ENCODE measurements at places on chromosomes 11 and 22.

DNA sequence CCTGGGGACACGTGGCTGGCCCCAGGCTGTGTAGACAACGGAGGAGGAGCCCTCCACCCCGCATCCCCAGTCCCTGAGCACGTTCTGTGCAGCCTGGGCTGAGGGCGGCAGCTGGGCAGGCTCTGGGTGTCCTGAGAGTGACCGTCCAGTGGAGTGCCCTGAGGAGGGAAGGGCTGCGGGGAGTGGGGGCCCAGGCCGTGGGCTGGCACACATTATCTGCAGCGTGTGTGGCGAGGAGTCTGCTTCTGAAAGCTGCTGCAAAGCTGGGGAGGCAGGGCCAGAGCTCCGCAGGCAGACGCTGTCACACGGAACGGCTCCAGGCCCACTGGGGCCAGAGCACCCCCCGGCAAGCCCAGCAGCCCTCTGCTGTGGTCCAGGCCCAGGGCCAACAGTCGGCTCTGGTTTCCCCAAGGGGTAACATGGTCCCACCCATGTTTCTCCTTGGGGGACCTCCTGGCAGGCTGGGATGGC is 835 bp upstream of the ANO9 start:
- DNase-seq, result no peak

DNA sequence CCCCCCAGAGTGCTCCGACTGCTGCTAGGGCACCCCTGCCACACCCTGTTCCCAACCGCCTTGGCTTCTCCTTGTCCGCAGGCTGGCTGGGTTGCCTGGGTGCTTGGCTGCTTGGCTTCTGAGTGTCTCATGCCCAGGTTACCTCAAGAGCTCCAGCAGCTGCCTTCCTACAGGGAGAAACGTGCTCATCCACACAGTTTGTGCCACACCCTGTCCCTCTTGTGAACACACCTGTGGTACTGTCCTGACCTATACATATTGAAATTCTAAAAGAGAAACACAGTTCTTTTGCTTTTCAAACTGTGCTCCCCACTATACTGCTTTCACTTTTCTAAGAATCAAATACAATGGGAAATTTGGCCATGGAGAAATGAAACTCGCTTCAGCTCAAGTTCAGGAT is 191.4 kb downstream of the DBX1 start:
- no peak for DNase-seq

DNA sequence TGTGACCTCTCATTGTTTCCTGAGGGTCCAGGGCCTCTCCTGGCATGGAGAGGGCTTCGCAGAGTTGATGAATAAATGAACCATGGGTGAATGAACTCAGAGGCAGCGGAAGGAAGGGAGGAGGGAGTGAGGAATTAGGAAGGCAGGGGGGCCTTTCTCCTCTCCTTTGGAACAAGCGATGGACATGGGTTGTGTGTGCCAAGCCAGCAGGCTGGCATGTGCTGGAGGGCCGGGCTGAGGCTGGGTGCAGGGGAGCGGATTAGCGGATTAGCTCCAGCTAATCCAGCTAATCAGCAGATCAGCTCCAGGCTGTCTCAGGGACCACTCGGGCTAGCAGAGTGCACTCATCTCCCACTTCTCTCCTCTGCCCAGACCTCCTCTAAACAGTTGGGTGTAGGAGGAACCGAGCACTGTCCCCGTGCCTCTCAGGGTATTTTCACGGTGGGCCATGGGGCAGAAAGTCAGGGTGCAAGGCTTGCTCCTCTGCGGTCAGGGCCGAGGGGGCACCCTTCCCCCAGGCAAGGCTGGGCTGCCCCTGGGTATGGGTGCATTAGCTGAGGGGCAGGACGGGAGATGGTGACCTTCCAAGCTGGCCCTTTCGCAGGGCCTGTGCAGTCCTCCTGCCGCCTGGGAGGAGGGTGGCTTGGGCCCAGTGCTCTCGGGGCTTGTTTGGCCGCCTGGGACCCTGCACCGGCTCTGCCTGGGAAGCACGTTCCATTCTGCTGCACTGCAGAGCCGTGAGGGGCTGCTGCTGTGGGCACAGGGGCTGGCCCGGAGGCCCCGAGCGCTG is 120.3 kb upstream of the B3GAT1 start:
- no peak for DNase-seq

DNA sequence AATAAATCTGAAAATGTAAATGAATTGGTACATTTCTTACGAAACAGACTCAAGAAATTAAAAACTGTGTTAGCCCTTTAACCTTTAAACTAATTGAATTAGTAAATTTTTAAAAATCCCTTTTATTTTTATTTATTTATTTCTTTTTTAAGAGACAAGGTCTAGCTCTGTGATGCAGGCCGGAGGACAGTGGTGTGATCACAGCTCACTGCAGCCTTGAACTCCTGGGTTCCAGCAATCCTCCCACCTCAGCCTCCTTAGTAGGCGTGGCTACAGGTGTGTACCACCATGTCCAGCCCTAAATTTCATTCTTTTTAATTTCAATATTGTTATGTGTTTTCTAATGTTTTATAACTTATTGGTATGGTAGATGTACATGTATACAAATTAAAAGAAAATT is 72.6 kb downstream of the MYEOV start:
- DNase-seq, result no peak

DNA sequence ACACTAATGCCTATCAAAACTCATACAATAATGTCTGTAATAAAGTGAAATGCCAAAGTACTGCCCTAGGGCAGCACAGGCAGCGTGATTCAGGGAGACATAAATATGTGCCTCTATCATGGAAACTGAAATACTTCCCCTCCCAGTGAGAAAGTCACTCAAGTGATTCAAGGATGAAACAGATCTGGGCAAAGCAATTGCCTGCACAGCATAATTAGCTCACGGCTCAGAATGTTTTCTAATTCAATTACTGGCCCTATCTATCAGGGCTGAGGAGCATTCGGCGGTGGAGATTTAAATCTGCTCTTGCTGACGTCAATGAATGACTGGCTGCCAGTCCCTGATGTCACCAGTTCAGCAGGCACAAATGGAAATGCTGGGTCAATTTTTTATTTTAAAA is 27.7 kb upstream of the PPP2R1B start:
- DNase-seq, result peak; percentile 87

- DNase-seq, result no peak
These were observed 5.4 kb upstream of the PAX6 start for GRCh38 chr11:31816468-31817053.

DNA sequence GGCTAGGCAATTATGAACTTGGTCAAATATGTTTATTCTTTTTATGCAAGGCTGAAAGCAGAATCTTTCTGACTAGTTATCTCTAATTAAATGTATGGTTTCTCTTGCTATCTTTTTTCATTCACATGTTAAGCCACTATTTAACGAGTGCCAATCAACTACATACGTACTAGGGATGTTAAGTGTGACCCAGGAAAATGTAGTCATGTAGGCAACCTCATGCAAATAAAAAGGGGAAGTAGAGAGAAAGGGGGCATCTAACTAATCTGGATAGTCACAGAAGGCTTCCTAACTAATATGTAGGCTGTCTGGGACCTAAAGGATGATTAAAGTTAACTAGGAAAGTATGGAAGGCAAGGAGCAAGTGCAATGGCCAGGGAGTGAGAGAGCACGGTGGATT is 23.5 kb downstream of the TBRG1 start:
- DNase-seq, result no peak

DNA sequence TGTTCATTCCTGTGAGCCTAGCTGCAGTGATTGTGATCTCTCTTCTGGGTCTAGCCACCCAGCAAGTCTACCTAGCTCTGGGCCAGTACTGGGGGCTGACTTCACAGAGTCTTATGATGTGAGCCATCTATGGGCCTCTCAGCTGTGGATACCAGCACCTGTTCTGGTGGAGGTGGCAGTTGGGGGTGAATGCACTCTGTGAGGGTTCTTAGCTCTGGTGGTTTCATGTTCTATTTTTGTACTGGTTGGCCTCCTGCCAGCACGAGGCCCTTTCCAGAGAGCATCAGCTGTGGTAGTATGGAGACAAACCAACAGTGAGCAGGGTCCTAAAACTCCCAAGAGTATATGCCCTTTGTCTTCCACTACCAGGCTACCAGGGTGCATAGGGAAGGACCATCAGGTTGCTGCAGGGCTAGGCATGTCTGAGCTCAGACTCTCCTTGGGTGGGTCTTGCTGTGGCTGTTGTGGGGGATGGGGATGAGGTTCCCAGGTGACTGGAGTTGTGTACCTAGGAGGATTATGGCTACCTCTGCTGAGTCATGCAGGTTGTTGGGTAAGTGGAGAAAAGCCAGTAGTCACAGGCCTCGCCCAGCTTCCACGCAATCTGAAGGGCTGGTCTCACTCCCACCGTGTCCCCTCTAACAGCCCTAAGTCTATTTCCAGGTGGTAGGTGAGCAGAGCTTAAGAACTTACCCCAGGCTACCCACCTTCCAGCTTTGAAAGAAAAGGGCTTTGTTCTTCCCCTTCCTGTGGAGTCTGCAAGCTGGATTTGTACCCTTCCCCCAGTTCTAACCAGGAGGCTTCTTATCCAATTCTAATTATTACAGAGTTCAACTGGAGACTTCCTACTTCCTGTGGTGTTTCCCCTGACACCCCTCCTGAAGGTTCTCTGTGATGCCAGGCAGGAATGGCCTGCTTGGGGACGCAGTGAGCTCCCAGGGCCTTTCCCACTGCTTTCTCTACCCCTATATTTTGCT is 250.7 kb downstream of the LUZP2 start:
- no peak for DNase-seq

- DNase-seq, result peak; percentile 58
These were observed 7.2 kb downstream of the AHNAK start for GRCh38 chr11:62539238-62539925.

- no peak for DNase-seq
These were observed 86.9 kb upstream of the PARVA start for GRCh38 chr11:12290477-12290922.

- DNase-seq, result no peak
These were observed 28.5 kb downstream of the RSPH14 start for GRCh38 chr22:23113067-23113846.

GRCh38 chr11:93520726-93521509 is 22.3 kb downstream of the SMCO4 start:
- no peak for DNase-seq

DNA sequence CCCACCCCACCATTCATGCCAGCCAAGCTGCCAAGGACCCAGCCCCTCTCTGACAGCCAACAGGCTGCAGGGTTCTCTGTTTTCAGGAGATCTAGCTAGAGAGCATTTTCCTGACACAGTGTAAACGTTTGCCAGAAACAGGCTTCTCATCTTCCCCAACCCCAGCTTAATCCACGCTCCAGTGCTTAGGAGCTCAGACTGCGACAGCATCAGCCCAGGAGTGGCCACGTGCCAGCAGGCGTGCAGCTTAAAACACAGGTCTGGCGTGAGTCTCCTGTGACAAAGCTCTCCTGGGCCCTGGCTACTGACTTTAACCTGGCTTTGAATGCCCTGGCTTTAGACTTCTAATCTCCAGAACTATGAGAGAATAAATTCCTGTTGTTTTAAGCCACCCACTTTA is 66.6 kb downstream of the GALNT18 start:
- no peak for DNase-seq

- DNase-seq, result no peak
These were observed 103.0 kb upstream of the OPCML start for GRCh38 chr11:133635244-133635739.

DNA sequence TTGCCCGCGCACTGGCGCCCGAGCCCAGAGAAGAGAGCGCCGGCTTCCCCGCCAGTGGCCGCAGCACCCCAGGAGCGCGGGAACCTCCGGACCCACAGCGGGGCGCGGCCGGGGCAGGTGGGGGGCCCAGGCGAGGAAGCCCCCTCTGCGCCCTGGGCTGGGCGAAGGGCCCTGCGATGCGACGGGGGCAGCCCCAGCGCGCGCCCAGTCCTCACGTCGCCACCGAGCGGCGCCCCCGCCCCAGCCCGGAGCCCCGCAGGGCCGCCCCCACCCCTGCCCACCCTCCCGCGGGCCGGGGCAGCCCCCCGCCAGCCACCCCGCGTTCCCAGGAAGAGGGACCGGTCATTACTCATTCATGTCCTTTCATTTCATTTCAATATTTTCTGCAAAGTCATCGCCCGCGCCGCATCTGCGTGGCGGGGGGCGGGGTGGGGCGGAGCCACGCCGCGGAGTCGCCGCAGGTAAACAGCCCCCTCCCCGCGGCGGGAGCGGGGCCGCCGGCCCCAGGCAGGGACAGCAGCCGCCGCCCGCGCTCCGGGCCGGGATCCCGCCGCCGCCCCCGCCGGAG is 673 bp upstream of the PANX2 start:
- DNase-seq, result no peak

- no peak for DNase-seq
These were observed 95.1 kb downstream of the CCDC81 start for GRCh38 chr11:86469491-86470388.

DNA sequence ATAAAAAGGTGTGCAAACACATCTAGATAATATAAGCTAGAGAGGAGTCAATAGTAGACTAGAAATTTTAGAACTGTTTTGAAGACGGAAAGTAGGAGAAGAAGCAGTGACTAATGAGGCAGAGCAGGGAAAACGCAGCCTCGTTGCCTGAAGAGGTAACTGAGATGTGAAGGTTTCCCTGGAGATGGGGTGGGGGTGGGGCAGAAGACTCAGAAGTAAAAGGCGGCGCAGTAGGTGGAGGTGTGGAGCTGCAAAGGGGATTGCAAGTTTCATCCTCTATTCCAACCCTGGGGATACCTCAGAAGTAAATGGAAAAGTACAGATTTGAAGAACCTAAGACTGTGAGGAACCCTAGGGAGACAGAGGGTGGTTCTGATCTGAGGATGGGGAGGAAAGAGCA is 109.5 kb downstream of the TMPRSS5 start:
- DNase-seq, result no peak

GRCh38 chr22:25023879-25024278 is 71.4 kb downstream of the KIAA1671 start:
- DNase-seq, result no peak

GRCh38 chr11:76231121-76231738 is 24.9 kb upstream of the WNT11 start:
- no peak for DNase-seq

DNA sequence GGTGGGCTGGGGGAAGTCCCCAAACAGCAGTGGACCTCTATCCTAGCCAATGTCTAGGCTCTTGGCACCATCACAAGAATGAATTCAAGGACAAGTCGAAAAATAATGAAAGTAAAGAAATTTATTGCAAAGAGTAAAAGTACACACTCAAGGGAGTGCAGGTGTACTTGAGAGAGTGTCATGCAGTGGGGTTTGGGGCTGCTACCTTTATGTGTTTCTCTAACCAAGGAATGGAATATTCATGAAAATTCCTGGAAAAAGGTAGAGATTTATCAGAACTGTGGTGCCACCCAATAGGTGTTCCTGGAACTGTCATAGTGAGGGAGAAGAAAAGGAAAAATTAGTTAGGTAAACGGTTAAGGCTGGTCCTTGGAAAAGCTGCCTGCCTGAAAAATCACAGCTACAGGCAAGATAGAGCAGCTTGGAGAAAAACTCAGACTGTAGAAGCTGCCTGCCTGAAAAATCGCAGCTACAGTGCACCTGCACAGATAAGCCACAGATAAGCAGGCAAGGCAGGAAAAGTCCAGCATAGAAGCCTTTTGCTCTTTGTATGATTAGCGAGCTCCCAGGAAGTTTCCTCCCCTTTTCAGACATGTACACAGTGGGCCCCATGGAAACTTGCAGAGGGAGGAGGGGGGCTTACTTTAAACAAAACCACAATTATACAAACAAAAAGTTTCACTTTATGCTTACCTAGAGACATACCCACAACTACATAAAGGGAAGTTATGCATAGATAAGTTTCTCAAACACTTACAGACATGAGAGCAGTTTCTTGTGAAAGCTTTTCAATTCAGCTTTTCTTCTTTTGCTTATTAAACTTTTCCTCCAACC is 71.4 kb upstream of the B3GNT6 start:
- no peak for DNase-seq

GRCh38 chr11:61846362-61847020 is 18.4 kb downstream of the FADS2 start:
- DNase-seq, result no peak
